ENCODE measurements at places on chromosomes 12 and 14.

- DNase-seq: no peak
Observed at GRCh38 chr12:26535826-26536225, 297.2 kb downstream of the ITPR2 start.

DNA sequence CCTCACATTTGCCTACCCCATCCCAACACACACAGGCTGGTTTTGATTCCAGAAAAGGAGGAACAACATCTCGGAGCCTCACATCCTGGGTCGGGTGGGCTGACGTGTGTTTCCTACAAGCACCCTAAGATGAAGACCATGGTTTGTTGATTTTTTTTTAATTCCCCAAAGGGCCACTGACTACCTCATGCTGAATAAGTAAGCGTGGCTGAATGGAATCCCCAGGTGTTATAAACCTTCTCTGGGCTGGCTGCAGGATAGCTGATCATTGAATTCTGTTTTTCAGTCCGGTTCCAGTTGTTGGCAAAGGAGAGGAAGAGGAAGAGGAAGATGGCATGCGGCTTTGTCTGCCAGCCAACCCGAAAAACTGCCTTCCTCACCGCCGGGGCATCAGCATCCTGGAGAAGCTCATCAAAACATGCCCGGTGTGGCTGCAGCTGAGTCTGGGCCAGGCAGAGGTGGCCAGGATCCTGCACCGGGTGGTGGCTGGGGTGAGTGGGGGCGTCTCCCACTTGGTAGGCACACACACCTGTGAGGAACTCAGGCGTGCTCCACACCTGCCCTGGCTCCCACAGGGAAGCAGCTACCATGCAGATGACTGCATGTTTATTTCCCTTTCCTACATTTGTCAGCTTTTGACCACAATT, 42.0 kb downstream of the RIN3 start:
- DNase-seq: no peak

- no peak for DNase-seq
Observed at GRCh38 chr12:51898506-51898905, 8.8 kb upstream of the ACVRL1 start.

- no peak for DNase-seq
Observed at GRCh38 chr12:51132693-51133092, 40.2 kb downstream of the TFCP2 start.

DNA sequence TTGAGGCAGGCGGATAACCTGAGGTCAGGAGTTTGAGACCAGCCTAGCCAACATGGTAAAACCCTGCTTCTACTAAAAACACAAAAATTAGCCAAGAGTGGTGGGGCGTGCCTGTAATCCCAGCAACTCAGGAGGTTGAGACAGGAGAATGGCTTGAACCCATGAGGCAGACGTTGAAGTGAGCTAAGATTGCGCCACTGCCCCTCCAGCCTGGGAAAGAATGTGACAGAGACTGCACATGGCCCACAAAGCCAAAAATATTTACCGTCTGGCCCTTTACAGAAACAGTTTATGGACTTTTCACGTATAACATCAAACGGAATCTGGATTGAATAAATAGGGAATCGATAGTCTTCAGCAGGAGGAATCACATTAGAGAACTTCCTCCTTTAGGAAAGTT, 3.5 kb downstream of the RSRC2 start:
- no peak for DNase-seq

- no peak for DNase-seq
Observed at GRCh38 chr14:23104591-23105347, at the start of gene CIROP. Gene CIROP, minus strand, starts transcription at chr14:23104989. Its CDS starts 69 bp downstream, at chr14:23104920.

GRCh38 chr12:104551313-104551931, 94.7 kb downstream of the CHST11 start:
- no peak for DNase-seq

DNA sequence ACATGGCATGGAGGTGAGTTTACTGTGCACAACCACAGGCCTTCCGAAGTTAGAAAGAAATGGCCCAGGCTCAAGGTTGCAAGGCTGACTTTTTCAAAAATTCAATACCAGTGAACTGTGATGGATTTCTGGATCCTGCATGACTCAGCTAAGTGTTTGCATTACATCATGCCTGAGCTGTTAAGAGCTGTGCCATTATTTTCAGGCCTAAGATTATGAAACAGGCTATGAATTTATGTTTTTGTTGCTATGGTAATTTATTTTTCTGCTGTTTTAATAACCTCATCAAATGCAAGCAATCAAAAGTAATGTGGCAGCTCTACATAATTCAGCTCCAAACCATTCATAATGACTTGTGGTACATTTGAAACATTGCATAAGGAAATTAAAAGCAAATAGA, 457.7 kb upstream of the TMEM132C start:
- no peak for DNase-seq

DNA sequence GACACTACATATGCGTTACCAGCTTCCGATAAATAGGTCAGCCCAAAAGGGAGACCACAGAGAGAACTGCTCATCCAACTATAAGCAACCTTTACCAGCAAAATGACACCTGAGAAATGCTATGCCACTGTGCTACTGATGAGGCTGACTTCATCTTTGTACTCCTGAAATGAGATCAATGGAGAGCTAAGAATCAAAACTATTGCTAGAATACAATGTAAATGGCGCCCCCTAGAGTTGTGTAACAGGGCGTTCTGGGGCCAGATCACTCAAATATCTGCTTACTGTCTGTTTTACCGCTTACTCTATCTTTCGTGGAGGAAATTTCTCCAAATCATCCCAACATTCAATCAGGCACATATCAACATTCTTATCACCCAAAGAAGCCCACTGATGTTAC, 4.6 kb downstream of the ZNF384 start:
- no peak for DNase-seq

DNA sequence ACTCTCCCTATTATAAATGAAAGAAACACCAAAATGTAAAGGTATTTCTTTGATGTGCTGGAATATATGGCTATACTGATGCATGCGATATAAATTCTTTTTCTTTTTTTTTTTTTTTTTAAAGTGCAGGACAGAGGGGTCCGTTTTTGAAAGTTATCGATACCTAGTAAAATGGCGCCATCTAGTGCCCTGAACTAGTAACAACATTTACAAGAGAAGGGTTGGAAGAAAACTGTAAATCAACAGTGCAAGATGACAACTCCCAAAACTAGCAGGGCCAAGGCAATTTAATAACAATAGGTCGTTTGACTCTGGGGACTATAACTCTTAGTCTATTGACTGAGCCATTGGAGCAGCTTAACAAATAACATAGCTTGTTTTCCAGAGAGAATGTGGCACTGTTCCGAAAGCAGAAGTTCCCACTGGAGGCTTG, 137.7 kb downstream of the SPTSSA start:
- no peak for DNase-seq

DNA sequence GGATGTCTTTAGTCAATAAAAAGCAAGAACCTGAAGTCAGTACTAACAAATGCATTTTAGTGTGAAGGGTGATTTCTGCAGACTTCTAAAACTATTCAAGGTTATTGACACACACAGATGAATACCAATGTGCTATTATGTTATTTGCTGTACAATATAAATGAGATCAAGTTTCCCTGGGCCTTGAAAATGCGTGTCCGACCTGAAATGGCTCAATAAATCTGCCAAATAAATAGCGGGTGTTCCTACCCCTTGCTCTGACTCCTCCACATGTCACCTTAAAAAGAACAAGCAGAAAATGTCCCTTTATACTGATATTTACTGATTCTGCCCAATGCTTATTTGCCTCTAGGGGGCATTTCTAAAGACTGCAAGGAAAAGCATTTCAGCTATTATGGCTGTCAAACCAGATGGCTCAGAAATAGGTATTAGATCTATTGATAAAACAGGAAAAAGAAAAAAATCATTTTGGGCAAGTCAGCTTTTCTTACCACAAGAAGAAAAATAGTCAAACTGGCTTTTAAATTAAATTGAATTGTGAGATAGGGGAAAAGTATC, 367.3 kb upstream of the KITLG start:
- no peak for DNase-seq

DNA sequence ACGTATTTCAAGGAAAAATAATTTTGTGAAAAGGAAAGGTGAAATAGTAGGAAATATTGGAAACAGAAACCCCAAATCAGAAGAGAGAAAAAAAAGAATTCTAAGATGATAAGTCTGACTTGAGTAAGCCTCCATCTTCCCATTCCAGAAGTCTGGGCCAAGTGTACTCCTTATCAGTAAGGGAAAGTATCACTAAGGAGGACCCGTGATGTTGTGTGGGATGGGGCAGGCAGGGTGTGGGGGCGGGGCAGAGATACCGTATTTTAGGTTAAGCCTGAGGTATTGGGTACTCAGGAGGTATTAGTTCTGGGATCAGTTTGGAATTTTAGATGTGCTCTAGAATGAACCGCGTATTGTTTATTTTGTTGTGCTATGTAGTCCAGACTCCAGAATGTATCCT, 33.8 kb upstream of the PSMA6 start:
- DNase-seq: no peak

DNA sequence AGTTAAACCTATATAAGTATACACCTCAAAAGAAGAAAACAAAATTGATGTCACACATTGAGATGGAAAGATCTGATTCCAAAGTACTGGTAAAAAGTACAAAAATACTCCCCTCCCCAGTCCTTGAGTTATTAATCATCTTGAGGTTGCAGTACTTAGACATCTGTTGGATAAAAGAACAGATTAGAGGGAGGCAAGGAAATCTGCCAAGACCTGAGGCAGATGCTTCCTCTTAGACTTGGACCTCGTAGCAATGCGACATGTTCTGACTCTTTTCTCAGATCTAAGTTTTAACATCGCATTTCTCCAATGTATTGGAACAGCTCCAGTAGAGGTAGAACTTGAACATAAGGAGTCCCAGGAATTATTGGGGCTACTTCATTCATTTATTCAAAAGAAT, 187.9 kb upstream of the GRIN2B start:
- DNase-seq: no peak
